ENCODE measurements at places on chromosomes 3 and 15. TPM values are rescaled to one million over a fixed set of nuclear protein-coding genes. Genes with fewer than 3 reads are reported as not detected.

The ZNF710 gene
- total RNA-seq: 9.9 TPM

The REC114 gene
- total RNA-seq: not detected

The XXYLT1 gene
- 24.6 TPM for total RNA-seq

The PRR20G gene
- total RNA-seq: not detected

The BHLHE40 gene
- 7.8 TPM for total RNA-seq

The LDHAL6B gene
- not detected for total RNA-seq

DNA sequence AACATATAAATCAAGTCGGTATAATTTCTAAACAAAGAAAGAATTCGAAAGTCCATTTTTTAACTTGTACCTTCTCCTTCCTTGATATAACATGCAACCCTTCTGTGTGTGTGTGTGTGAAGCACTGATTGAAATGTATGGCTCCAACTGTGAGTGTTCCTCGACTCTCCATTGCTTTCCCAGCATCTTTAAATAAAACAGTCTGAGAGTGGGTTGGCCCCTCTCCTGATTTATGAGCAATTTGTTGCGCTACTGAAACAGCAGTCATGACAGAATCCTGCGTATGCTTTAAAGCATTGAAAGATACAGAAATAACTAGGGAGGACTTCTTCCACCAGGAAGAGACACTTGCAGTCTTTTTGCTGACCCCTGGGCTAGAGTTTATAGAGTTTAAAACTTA lies 340.0 kb upstream of the SATB1 start:
- DNase-seq: no peak

GRCh38 chr3:160617636-160618035 lies 52.3 kb upstream of the KPNA4 start:
- no peak for DNase-seq

GRCh38 chr15:77516076-77516475 lies 95.4 kb downstream of the HMG20A start:
- DNase-seq: no peak

- no peak for DNase-seq
Measured at GRCh38 chr15:40240619-40241221, 1.9 kb downstream of the PAK6 start.

- DNase-seq: no peak
Measured at GRCh38 chr3:63508771-63509170, 143.7 kb upstream of the SNTN start.

- DNase-seq: no peak
Measured at GRCh38 chr3:155528579-155528978, 216.3 kb downstream of the PLCH1 start.

GRCh38 chr15:99125061-99125891 lies 20.4 kb downstream of the SYNM start:
- no peak for DNase-seq

- DNase-seq: peak; percentile 7
Measured at GRCh38 chr15:50116477-50116876, 2.6 kb downstream of the ATP8B4 start.

GRCh38 chr3:190486908-190487607 lies 26.8 kb upstream of the IL1RAP start:
- DNase-seq: no peak

- peak; percentile 95 for DNase-seq
Measured at GRCh38 chr15:57861815-57862586, 155.5 kb downstream of the POLR2M start.

- no peak for DNase-seq
Measured at GRCh38 chr3:94020293-94020692, 8.1 kb downstream of the STX19 start.

DNA sequence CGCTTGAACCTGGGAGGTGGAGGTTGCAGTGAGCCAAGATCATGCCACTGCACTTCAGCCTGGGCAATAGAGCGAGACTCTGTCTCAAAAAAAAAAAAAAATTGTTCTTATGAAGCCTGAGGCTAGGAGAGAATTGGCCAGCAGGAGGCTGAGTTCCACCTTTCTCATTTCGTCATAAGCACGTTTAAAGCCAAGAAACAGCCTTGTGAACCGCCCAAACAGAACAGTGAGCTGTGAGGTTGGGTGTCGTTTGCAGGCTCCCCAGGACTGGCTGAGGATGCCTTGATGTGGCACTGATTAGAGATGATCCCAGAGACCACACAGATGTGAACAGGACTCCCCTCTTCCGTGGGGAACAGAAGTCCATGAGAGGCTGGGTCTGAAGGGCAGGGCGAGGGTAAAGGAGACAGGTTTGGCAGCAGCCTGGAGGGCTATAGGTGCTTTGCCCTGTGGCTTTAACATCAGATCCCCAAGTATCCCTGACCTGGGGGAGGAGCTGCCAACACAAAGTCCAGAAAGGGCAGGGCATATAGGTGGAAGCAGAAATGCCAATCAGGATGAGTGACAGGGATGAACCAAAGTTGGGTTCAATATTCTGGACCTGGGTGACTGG lies 52.9 kb downstream of the CLEC3B start:
- peak; percentile 62 for DNase-seq

GRCh38 chr3:31226346-31226745 lies 306.4 kb upstream of the STT3B start:
- DNase-seq: peak; percentile 17

DNA sequence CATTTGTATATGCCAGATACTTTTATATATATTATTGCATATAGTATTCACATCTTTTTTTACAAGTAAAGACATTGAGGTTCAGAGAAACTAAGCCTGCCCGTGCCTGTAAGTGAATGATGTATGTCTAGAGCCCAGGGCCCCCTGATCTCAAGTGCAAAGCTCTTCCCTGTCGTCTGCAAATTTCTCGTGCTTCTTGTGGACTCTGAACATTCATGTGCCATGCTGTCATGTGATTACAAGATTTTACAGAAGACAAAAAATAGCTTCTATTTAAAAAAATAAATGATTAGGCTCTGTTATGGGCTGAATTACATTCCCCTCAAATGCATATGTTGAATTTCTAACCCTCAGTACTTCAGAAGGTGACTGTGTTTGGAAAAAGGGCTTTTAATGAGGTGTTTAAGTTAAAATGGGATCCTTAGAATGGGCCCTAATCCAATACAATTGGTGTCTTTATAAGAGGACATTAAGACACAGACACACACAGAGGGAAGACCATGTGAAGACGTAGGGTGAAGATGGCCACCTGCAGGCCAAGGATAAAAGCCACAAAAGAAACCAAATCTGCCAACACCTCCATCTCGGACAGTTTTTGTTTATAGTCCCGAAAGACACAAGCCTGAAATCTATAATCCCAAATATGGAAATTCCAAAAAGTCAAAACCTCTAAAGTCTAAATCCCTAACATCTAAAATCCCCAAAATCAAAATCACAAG lies 3.9 kb upstream of the MASP1 start:
- DNase-seq: no peak

DNA sequence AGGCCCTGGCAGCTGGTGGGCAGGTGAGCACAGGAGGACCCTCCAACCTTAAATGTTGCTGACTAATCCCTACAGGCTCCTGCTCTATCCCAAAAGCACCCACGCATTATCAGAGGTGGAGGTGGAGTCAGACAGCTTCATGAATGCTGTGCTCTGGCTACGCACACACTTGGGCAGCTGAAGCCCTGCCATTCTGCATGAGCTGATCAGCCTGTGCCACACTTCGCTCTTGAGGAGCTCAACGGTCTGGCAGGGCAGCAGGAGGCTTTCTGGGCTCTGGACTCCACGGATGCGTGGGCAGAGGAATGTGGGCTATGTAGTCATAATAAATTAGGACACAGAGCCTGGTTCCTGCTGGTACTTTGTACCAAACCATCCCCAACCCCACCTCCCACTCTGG lies 6.1 kb downstream of the MST1 start:
- DNase-seq: no peak

GRCh38 chr3:24197809-24198208 lies 252.7 kb downstream of the NR1D2 start:
- DNase-seq: no peak

DNA sequence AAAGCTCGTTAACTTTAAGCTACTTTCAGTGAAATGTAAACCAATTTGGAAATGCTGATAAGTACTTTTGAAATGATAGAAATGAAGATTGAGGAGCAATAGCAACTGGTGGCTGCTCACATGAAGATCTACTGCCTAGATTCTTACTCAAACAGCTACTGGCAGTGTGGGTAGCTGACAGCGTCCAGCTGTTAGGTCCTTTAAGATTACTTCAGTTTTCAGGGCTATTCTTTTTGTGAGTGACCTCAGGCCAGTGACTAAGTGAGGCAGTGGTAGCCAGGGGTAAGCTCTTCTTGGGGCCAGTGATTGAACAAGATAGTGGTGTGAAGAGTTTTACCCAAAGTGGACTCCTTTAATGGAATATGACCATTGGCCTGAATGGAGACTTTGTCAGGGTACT lies 41.3 kb downstream of the NECTIN3 start:
- DNase-seq: no peak

- peak; percentile 68 for DNase-seq
Measured at GRCh38 chr3:125032100-125032643, 23.6 kb downstream of the HEG1 start.

DNA sequence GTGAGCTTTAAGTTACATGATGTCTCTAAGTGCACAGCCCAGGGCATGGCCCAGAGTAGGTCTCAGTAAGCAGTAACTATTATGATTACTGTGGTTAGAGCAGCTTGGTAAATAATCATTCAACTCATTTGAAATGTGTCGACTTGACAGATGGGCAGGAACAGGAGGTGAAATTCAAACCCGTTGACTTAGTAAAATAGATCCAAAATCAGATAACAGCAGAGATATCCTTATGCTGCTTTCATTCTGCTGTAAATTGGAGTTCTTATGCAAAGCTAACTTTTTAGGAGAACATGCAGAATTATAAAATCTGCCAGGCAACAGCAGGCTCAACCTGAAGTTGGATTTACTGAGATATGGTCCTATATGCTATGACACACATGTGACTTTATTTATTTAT lies 118.7 kb upstream of the KLHL25 start:
- no peak for DNase-seq

GRCh38 chr3:190492129-190492528 lies 21.8 kb upstream of the IL1RAP start:
- no peak for DNase-seq

- peak; percentile 82 for DNase-seq
Measured at GRCh38 chr15:78241017-78241416, 6.7 kb upstream of the ACSBG1 start.

GRCh38 chr15:39110336-39110735 lies 470.5 kb upstream of the THBS1 start:
- peak; percentile 97 for DNase-seq

DNA sequence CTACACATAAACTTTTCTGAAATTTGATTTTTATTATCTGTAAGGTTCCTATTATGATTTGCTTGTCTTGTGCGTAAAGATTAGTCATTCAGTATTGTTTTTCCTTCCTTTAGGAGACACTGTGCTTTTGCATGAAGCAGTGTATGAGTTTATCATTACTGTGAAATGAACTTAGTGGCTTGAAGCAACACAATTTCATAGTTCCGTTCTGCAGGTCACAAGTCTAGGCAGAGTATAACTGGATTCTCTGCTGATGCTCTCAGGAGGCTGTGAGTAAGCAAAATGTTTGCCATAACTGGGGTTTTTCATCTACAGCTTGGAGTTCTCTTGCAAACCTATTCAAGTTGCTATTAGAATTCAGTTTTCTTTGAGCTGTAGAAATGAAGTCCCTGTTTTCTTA lies 1136.1 kb downstream of the OTOL1 start:
- no peak for DNase-seq

DNA sequence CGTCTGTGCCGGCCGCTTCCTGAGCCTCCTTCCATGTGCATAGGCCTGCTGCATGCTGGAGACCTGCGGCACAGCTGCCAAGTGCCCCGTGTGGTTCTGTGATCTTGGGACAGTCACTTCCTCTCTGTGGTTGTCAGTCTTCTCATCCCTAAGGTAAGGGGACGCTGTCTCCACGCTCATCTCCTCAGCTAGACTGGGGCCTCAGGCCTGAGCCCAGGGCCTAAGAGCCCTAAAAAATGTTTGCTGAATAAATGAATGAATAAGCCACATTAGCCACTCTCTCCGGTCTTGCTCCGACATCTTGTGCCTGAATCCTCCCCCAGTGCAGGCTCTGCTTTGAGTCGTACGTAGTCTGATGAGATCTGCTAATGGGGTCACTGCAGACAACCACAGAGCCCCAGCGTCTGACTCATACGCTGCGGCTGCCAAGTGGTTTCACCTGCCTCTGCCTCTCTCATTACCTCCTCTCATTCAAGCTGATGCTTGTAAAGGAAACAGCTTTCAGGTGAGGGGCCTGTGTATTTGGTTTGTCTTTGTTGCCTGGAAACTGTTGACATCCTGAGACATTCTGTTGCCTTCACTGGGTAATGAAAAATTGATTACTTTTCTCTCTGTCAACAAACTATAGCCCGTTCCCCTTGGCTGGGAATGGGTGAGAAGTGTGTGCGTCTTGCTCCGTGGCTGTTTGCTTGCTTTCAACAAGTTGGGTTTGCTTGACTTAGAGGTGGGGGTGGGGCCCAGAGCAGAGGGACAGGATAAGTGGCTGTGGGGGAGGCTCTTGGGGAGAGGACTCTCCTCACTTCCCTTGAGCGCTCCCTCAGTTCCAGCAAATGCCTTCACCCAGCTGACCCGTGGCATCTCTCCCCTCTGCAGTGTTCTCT lies 15.9 kb downstream of the RPLP1 start:
- DNase-seq: peak; percentile 74

DNA sequence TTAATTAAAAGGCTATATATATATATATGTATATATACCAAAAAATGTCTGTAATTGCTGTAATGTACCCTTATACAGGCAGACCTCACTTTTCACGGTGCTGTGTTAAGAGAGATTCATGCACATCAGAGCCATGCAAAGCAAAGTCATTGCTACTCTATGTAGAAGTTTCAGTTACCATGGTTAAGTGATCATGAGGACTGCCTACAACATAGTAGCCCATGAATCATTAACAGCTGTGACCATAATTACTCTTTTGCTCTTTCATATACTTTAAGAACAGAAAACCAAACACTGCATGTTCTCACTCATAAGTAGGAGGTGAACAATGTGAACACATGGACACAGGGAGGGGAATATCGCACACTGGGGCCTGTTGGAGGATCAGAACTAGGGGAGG lies 225.3 kb upstream of the EPHA3 start:
- DNase-seq: no peak

DNA sequence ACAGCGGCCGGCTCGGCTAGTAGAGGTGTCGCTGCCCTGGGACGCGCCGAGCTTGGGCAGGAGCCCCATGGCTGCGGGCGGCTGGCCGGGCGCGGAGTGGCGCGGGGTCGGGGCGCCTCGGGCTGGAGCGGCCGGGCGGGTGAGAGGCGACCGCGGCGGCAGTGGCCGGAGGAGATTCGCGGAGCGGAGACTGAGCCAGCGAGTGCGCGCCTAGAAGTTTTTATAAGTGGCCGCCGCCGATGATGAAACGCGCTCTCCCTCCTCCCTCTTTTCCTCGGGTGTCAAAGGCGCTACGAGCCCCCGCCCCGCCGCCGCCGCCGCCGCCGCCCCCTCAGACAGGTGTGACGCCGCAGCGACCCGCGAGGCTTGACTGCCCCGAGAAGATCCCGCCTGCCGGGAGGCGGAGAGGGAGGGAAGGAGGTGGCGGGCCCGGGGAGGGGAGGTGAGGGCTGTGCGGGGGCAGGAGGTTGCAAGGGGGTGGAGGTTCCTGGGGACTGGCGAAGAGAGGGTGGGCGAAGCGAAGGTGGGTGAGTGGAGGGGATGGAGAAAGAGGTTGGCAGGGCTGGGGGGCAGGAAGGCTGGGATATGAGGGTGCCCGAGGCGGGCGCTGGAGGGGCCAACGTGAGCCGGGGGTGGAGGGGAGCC lies at the start of gene SLCO2A1:
SLCO2A1 (minus strand) TSS at position 192 of the 645 bp plus-strand sequence; CDS start at position 69, 123 bp downstream.
- DNase-seq: peak; percentile 46
